ENCODE measurements at places on chromosomes 12 and 14. TPM values are rescaled to one million over a fixed set of nuclear protein-coding genes. Genes with fewer than 3 reads are reported as not detected.
A peak's percentile ranks its signal among the peaks of the same experiment; 100 is the strongest.

DNA sequence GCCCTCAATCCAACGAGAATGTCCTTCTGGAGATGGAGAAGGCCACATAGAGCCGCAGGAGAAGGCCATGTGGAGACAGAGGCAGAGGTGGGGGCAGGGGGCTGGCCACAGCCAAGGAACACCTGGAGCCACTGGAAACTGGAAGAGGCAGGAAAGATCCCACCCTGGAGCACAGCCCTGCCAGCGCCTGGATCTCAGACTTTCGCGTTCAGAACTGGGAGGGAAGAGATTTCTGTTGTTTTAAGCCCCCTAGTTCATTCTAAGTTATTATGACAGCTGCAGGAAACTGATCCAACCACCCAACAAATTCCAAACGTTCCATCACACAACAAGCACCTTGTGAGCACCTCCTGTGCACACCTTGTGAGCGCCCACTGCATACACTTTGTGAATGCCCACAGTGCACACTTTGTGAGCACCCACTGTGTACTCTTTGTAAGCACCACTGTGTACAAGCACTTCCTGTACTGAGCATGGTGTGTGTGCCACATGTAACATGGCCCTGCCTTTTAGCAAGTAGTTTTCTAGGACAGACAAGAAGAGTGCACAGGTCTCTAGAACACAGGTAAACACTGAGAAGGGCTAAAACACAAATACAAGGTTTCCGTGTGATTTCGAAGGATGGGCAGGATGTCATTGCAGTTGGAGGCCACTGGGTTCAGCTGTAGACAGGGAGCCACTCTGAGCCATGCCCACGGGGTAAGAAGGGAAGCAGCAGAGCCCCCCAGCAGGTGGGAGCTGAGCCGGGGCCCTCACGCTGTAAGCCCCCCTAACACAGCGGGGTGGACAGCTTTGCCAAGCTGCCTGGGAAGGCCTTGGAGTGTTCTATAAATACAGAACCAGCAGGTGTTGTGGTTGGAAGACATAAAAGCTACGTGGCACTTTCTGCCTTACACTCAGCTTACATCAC is 15.4 kb downstream of the RIMBP2 start:
- no peak for DNase-seq

- DNase-seq = no peak
Observed at GRCh38 chr12:19830446-19830845, 391.2 kb downstream of the AEBP2 start.

GRCh38 chr12:45124485-45125155 is 73.7 kb upstream of the DBX2 start:
- DNase-seq = no peak

DNA sequence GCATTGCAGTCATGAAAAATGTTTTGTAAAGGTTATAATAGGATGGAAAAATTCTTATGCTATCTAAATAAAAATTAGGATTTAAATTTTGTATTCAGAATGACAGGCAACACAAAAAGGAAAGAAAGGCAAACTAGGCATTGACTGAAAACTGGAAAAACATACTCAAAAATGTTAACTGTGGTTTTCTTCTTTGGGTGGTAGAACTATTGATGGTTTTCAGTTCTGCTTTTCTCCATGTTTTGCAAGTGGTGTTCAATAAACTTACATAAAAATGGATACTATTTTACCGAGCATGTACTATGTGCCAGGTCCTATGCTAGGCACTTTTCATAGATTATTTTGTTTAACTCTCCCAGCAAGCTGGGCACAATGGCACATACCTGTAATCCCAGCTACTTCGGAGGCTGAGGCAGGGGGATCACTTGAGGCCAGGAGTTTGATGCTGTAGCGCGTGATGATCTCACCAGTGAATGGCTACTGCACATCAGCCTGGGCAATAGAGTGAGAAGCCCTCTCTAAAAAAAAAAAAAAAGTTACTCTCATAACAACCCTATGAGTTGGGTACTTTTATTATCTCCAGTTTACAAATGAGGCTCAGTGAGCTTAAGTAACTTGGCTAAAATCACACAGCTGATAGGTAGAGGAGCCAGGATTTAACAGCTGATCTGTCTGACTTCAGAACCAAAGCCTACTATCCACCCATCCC is 26.3 kb upstream of the TCP11L2 start:
- no peak for DNase-seq

DNA sequence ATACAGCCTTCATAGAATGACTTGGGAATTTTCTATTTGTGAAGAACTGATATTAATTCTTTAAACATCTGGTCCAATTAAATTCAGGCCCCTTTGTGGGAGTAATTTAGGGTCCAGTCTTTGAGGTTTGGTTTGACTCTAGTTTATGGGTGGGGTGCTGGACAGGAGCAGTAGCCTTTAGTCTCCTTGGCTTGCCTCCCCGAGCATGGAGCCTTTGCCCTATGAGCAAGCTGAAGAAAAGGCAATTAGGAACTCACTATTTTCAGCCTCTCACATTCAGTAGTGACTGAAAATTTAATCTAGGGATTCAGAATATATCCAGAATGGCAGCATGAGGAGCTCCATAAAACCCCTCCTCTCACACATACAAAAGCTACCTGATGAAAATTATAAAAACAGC is 161.1 kb downstream of the TRHDE start:
- no peak for DNase-seq

DNA sequence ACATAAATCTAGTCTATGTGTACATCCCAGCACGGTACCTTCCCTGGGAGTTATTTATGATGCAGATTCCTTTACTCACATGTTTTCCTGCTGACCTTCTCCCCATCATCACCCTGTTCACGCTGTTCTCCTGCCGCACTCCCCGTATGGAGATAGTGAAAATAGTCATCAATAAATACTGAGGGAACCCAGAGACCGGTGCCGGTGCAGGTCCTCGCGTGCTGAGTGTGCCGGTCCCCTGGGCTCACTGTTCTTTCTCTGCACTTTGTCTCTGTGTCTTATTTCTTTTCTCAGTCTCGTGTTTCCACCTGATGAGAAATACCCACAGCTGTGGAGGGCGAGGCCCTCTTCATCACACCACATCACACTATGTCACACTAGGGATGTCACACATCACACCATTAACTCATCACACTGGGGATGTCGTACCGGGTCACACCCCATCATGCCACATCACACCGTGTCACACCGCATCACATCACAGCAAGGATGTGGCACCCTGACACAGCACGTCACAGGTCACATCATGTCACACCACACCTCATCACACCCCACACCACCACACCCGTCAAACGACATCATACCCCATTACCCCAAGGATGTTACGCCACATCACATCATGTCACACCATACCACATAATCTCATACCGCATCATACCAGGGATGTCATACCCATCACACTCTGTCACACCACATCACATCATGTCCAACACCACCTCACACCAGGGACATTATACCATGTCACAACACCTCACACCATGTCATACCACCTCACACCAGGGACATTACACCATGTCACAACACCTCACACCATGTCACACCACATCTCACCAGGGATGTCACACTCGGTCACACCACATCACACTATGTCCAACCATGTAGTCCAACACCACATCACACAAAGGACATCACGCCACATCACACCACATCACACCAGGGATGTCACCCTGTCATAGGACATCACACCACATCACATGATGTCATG is 207.0 kb downstream of the TMEM121 start:
- no peak for DNase-seq

DNA sequence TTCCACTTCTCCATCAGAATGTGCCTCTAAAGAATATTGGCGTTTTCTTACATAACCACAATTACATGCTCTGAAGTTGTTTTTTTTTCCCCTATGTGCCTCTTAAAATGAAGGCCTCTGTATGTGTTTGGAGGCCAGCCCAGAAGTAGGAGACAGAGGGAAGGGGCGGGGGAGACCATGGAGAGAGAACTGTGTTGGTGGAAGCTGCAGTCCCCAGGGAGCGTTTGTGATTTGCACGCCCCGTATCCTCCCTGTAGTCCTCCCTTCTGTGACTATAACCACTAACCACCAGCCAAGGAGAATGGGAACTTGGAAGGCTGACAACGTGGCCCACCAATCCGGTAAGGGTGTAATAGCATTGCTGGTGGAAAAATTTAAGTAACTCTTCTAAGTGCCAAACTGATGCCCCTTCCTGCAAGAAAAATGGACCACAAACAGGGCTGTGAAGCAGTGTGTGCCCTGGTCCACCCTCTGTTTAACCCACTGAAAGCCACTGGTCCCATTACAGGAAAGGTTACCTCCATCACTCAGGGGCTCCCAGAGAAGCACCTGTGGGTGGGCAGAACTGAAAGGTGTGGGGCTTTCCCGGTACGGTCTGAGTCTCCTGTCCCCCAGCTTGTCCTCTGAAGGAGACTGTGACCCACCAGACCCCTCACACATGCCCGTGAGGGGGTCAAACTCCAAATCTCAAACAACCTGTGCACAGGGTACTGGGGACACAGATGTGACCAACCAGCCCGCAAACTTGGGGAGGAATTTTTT is 36.8 kb downstream of the CCDC88C start:
- no peak for DNase-seq

The SDSL gene
- 1.7 TPM for total RNA-seq

GRCh38 chr12:2636741-2637340 is 157.9 kb upstream of the FKBP4 start:
- DNase-seq = no peak

- no peak for DNase-seq
Observed at GRCh38 chr14:98219638-98220037, 1052.4 kb downstream of the BCL11B start.

GRCh38 chr12:9760120-9760519 is 581 bp downstream of the CD69 start:
- DNase-seq = no peak

DNA sequence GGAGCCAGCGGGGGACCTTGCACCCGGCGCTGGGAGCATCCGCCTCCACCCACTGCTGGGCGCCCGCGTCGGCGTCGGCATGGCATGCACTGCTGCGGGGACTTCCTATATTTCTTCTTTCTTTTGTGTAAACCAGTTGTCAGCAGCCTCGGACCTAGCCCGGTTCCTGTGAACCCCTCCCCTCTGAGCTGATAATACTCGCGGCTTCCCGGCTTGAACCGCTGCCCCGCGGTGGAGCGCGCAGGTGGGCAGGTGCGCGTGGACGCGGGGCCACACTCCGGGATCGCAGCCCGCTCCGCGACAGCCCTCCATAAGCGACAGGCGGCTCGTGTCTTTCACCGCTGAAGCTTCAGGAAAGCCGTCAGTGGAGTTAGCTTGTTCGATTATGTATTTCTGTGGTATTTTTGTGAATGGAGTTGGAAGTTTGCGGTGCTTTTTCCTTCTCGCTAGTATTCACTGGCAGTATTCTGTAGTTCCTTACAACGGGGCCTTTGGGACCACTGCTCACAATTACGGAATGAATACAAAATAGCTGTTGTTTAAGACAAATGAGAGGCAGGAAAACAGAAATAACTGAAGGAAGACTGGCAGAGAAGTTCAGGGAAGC is 870 bp downstream of the BMAL2 start:
- peak; percentile 41 for DNase-seq

GRCh38 chr12:613996-614395 is 49.2 kb downstream of the NINJ2 start:
- no peak for DNase-seq

- no peak for DNase-seq
Observed at GRCh38 chr12:57451233-57451778, 3.8 kb upstream of the INHBE start.

GRCh38 chr14:74506411-74506851 is 12.9 kb downstream of the ISCA2 start:
- no peak for DNase-seq

The CACNA2D4 gene
- total RNA-seq = 0.45 TPM

DNA sequence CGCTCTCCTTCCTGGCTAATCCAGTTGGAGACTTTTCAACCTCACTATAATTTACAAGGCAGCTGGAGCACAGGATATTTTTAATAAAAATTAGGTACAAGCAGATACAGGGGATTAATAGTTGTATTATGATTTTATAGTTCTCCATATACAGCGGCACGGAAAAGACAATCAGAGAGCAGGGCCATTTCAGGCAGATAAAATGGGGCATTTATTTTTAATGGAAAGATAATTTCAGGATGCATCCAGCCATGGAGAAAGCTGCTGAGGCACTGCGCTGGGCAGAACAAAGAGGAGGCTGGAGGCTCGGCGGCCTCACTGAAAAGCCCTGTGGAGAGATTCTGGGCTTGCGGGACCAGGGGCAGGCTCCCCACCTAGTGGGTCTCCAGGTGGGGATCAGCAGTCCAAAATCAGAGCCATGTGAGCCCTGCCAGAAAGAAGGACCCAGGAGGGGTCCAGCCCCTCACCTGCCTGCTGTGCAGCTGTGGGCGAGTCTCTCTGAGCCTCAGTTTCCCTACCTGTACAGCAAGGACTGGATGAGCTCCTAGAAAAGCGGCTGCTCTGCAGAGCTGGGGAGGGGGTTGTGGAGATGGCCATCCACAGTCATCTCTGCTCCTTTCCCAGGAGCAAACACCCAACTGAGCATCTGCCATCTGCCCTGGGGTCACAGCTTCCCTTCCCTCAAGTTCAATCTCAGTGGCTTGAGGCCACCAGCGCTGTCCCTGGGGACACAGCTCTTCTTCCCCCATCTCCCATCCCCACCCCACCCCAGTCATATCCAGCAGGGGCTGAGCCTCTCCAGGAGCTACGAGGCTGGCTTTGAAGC is 23.9 kb upstream of the C14orf180 start:
- no peak for DNase-seq

- no peak for DNase-seq
Observed at GRCh38 chr12:57718641-57719528, 19.7 kb downstream of the AGAP2 start.

Measured in cerebellum (tissue), 4 donors.